HS-5 (cell line): ENCODE measurements at places on chromosomes 3 and 15.

DNA sequence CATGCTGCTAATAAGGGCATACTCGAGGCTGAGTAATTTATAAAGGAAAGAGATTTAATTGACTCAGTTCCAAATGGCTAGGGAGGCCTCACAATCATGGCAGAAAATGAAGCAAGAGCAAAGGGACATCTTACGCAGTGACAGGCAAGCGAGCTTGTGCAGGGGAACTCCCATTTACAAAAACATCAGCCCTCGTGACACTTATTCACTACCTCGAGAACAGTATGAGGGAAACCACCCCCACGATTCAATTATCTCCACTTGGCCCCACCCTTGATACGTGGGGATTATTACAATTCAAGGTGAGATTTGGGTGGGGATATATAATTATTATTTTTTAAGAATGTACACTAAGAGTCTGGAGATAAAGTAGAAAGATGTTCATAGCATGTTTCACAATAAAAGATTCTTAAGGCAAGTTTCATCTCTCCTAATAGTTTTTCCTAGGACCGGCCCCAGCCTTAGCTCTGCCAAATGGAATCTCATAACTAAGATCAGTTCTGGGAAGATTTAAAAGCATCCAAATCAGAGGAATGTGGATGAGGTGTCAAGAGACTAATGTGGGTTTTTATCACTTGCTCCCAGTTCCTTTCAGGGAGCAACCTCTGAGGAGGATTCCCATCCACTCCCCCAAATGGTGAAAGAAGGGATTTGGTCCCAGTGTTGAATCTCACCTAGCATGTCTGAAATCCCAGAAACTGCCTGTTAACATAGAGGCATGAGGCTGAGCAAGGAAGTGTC is 221.0 kb downstream of the ZMAT3 start:
- DNase-seq: no peak

- peak; percentile 58 for DNase-seq
Measured at GRCh38 chr3:185335799-185336198, 27.1 kb upstream of the MAP3K13 start.

DNA sequence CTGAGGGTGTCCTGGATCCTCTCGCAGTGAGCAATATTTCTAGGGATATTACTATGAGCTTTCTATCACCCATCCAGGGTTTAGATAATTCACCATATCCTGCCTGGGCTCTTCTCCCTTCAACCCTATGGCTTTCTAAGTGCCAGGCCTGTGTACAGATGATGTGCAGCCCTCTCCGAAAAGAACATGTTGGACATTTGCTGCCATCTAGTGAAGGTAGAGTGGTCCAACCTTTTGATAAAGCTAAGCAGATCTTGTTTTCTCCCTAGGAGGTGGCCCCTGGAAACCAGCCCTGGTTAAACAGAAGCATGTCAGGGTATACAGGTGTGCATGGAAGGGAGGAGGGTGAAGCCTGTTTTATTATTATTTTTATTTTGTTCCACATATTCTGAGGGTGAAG is 27.9 kb upstream of the SCN10A start:
- DNase-seq: no peak

DNA sequence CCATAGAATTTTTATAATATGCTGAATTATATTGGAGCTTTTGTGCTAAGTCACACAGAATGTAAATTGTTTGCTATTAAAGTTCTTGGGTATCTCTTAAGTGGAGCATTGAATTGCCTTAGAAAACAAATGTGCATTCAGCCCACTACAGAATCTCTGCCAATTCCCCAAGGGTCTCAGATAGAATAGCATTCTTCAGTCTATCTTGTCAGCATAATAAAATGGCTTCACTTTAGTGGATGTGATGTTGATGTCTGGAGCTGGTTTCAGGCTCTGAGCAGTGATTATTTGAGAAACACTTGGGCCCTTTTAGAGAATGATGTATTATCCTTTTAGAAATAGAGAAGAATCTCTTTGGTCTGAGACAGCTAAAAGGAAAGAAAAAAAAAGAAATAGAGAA is 45.2 kb downstream of the LRCH3 start:
- no peak for DNase-seq

GRCh38 chr3:120506828-120507774 is 56.3 kb upstream of the FSTL1 start:
- DNase-seq: no peak

DNA sequence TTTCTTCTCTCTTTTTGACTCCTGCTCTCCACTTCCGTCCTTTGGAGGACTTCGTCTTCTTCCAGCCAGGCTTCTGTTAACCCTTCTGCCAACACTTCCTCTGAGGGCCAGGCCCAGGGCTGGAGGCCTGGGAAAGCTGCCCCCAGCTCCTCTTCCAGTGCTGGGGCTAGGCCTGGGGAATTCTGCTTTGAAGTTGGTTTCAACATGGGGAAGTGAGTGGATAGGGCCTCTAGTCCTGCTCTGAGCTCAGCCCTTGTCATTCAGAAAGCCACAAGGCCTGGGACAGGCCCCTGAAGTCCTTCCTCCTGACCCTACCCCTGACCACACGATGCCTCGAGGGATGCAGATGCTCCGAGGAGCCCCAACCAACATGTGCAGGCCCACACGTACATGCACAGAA is 53.9 kb upstream of the HERC1 start:
- DNase-seq: no peak

DNA sequence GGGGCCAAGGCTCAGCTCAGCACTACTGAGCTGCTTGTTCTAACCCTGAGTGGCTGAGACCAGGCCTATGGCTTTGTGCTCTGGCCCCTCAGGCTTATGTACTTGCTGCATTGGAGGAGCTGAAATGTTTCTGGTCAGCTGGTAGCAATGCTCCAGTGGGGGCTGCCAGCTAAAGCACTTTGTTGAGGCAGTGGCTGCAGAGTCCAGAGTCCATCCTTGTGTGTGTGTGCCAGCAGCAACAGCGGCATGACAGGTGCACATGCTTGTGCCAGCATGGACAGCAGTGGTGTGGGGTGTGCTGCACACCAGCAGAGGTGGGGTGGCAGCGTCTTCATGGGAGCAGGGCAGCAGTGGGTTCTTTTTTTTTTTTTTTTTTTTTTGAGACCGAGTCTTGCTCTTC is 169.1 kb downstream of the VPS8 start:
- DNase-seq: no peak

- DNase-seq: no peak
Measured at GRCh38 chr3:190983875-190984274, 121.4 kb upstream of the GMNC start.

GRCh38 chr15:99554880-99555488 is 10.8 kb upstream of the MEF2A start:
- no peak for DNase-seq

GRCh38 chr3:178690571-178690970 is 154.3 kb downstream of the KCNMB2 start:
- DNase-seq: no peak

DNA sequence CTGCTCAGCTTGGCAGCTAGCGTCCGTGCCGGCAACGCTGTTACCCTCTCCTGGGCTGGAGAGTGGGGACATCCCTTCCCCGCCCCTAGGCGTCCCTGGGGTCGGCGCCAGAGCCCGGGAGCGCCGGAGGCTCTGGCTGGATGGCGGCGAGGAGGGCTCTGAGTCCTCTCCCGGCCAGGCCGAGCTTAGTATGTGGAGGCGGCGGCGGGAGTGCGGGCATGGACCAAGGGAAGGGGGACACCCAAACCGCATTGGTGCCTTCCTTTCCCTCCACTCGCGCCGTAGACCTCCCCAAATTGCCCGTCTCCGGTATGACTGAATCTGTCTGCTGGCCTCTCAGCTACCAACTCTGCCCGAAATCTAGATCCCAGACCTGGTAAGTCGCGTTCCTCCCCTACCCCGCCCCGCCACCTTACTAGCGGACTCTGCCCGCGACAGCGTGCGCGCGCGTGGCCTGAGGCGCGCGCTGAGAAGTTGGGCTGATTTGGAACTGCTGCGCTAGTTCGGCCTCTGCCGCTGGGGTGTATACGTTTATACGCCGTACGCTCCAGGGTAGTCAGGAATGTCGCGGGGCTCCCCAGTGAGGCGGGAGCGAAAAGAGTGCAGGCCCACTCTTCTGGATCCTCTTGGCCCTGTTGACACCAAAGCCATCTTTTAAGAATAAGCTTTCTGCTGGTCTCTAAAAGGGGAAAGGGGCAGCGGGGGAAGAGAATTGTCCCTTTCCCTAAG is 12.2 kb downstream of the ZIC1 start:
- DNase-seq: no peak

DNA sequence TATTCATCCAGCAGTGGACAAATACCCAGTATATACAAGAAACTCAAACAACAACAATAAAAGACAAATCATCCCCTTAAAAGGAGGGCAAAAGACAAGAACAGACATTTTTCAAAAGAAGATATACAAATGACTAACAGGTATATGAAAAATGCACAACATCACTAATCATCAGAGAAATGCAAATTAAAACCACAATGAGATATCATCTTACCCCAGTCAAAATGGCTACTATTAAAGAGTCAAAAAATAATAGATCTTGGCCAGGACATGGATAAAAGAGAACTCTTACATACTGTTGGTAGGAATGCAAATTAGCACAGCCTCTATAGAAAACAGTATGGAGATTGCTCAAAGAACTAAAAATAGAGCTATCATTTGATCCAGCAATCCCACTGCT is 16.9 kb downstream of the DHX36 start:
- no peak for DNase-seq

GRCh38 chr15:65945616-65946015 is 76.3 kb downstream of the RAB11A start:
- no peak for DNase-seq

GRCh38 chr3:134752761-134753461 is 42.1 kb upstream of the EPHB1 start:
- DNase-seq: no peak
